Chondrocyte (in vitro differentiated cells): ENCODE measurements at places on chromosomes 6 and 20.

- DNase-seq: peak; percentile 37
Observed at GRCh38 chr20:58718729-58719128, 26.1 kb downstream of the NPEPL1 start.

- no peak for DNase-seq
Observed at GRCh38 chr20:54133434-54134427, 40.1 kb downstream of the CYP24A1 start.

DNA sequence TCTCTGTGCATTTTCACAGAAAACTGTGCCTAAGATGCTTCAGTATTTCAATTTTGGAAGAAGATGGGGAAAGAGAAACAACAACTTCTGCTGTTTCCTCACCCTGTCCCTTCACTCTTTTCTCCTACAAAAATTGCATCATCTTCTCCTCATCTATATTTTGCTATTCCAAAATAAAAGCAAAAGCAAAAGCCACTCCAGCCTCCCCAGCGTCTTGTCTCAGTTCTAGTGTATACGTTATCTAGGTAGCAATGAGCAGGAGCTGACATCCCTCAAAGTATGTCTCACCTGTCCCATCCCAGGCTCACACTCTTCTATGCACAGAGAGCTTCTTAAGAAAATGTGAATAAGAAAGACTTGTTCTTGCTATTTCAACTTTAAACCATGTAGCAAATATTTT, 163.8 kb upstream of the TAB2 start:
- DNase-seq: no peak

GRCh38 chr20:44756956-44757355, 11.3 kb downstream of the KCNK15 start:
- DNase-seq: no peak

GRCh38 chr20:34713194-34713943, 9.2 kb downstream of the TP53INP2 start:
- no peak for DNase-seq
